ENCODE measurements at places on chromosomes 7 and 10.

DNA sequence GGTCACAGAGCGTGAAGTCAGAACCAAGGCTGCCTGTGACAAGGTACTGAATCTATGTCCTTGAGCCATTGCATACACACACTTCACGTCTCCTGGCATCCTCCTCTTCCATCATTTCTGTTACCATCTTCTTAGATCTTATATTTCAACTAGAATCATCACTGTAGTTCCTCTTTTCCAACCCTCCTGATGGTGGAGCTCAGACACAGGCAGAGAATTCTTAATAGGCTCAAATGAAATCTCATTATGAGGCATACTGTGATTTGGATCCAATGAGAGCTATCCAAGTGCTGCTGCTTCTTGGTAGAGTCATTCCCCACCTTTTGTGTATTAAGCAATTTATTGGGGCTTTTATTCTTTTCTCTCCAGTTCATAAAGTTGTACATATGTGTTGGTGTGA is 113.2 kb downstream of the CALCR start:
- no peak for DNase-seq

DNA sequence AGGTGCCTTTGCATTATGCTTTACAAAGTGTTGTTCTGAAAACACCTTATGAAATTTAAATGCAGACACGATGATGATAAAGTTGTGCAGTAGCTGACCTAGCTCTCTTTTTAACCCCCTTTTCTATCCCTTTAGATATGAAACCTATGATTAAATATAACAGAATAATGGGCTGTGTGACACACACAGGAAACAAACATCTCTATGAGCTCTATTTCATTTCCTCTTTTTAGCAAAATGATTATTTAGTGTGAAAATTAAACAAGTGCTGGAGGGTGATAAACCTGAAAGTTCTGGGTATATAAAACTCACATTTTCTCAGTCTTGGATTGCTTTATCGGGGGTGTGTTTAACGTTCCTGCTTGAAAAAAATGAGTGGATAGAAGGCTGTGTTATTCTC is 1310.5 kb upstream of the CELF2 start:
- no peak for DNase-seq

DNA sequence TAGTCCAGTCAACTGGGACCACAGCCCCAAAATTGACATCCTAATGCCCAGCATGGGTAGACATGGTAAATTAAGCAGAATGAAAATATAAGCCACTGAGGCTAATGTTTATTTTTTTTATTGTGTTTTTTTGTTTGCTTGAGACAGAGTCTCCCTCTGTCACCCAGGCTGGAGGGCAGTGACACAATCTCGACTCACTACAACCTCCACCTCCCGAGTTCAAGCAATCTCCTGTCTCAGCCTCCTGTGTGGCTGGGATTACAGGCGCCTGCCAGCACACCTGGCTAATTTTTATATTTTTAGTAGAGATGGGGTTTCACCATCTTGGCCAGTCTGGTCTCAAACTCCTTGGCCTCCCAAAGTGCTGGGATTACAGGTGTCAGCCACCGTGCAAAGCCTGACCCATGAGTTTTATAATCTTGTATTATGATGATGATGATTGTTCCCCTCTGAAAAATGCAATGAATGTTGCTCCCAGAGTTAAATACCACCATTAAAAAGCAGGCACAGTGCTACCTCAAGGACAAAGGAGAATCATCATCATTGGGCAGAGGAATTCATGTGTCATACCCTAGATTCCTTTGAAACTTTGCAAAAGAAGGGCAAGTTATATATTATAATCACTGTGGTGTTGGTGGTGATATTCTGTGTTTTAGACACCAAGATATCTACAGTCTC is 228.0 kb downstream of the PARD3 start:
- no peak for DNase-seq

DNA sequence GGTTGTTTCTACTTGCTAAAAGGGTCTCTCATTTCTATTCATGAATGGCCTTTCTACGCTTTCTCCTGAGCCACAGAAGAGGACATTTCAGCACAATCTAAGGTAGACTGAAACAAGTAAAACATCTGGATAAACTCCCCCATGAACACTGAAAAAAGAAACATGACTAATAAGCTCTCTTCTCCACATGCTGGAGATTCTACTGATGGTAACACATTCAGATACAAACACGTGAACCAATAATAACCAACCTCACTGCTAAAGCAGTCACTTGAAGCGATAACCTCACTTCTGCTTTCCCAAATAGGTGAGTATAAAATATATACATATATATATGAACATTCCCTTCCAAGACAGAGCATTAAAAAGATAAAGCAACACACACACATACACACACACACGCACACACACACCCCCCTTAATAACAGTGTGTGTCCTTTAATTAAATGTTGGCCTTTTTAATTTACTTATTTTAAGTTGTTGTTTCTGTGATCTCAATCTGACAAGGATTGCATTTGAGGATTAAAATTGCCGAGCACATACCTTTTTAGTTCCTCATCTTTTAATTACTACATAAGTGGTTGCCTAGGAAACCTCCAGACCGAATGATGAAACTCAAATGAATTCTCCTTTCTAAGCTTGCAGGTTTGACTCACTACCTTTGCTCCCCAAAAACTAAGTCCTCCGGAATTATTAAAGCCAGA is 292.4 kb upstream of the KLF14 start:
- no peak for DNase-seq

DNA sequence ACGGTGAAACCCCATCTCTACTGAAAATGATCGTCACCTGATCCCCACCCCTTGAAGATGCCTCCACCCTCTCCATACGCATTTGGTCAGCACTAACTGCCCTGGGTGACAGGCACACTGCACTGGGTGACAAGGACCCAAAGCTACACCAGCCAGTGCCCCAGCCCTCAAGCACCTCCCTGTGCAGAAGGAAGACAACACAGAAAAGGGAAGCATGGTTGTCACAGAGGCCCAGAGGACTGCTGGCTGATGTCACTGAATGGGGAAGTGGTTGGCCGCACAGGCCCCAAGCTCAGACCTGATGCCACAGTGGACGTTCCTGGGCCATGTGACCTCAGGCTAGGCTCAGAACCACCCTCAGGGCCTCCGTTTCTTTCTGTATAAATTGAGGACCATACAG is 4.2 kb upstream of the PILRA start:
- DNase-seq, result no peak

DNA sequence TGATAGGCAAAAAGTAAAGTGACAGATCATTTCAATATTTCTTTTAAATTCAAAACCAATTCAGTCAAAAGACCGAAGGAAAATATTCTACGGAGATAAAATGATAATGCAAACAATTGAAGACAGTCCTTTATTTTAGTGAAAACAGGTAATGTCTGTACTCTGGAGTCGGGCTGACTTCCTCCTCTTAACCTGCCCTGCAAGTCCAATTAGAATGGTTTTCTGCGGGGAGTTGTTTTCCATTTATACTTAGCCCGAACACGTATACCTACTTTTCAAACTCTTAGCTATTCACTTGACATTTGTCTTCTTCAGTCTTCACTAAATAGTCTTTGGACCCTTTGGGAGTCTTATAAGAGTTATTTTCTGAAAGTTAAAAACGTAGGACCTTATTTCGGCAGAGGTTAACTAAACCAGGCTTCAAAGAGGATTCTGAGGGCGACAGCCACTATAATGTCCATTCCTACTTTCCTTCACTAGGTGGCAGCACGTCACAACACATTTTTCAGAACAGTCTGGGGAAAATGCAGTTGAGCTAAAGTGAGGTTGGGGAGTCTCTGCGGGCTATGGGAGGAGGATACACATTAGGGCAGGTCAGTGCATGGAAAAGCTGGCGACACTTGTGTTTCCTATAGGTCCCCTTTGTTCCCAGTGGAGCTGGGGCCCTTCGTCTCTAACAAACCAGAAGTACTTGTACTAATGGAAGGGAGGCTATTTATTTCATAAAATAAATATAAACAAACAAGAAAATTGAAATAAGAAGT is 472.0 kb downstream of the KCNMA1 start:
- DNase-seq, result peak; percentile 17

DNA sequence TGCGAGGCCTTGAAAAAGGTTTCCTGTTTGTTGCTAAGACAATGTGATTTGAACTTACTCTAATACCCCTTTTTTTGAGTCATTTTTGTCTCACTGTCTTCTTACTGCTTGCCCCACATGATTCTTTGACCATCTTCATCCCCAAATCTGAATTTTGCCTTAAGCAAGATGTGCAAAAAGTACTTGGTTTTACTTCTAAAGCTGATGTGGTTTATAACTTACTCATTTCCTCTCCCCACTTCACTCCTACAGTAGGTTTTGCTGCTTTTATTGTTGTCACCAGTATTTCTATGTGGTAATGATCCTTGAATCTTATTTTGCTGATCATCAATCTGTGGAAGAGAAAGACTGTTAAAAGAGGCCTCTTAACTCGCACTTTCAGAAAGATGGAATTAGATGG is 396.4 kb downstream of the SDK1 start:
- no peak for DNase-seq

GRCh38 chr10:52335665-52336064 is 21.6 kb downstream of the DKK1 start:
- DNase-seq, result no peak

DNA sequence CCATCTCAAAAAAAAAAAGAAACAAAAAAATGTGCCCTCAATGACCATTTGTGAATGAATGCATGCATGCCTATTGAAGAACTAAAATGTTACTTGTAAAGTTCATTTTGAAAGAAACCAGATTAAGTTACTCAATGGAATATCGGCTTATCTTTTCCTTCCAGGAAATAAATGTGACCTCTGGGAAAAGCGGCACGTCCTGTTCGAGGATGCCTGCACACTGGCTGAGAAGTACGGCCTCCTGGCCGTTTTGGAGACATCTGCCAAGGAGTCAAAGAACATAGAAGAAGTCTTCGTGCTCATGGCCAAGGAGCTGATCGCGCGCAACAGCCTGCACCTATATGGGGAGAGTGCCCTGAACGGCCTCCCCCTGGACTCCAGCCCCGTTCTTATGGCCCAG is 21.9 kb downstream of the RAB19 start:
- no peak for DNase-seq

GRCh38 chr10:77401683-77402082 is 235.9 kb downstream of the KCNMA1 start:
- no peak for DNase-seq

All from C1 segment of cervical spinal cord (tissue), 14 donors.